NCI-H2107 (cell line): ENCODE measurements at places on chromosomes 11 and 22.

- DNase-seq, result no peak
These were observed 236.5 kb downstream of the DDX10 start for GRCh38 chr11:108901359-108901758.

GRCh38 chr11:109734566-109734965 lies 312.6 kb downstream of the C11orf87 start:
- no peak for DNase-seq

DNA sequence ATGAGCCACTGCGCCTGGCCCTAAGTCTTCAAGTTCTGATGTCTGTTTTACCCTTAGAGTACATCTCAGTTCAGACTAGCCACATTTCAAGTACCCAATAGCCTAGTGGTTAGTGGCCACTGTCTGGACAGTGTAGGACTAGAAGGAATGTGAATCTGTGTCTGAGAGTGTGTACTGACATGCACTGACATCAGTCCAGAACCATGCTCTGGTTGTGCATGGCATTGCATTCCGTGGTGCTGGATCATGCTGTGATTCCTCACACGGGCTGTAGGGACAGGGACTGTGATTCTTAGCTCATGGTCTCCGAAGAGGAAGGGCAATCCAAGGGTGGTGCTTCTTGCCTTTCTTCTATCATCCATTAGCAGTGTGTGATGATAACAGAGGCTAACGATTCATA lies 41.1 kb downstream of the AMOTL1 start:
- no peak for DNase-seq

GRCh38 chr11:47917599-47918369 lies 62.6 kb upstream of the PTPRJ start:
- peak; percentile 98 for DNase-seq

- no peak for DNase-seq
These were observed 91.7 kb downstream of the MYO18B start for GRCh38 chr22:25833676-25834075.

DNA sequence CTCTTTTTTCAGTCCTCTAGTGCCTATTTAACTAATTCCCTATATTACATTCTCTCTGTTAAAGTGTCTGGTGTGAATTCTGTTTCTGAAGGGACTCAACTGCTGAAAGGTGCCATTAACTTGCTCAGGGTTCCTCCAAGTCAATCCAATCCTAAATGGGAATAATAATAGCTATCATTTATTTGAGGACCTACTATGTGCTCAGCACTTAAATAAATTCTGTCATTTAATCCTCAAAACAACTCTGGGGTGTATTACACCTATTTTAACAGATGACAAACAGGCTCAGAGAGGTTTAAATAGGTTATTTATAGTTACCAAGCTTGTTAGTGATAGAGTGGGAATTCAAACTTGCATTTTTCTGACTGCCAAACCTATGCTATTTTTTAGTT lies 40.6 kb upstream of the POLD3 start:
- no peak for DNase-seq

DNA sequence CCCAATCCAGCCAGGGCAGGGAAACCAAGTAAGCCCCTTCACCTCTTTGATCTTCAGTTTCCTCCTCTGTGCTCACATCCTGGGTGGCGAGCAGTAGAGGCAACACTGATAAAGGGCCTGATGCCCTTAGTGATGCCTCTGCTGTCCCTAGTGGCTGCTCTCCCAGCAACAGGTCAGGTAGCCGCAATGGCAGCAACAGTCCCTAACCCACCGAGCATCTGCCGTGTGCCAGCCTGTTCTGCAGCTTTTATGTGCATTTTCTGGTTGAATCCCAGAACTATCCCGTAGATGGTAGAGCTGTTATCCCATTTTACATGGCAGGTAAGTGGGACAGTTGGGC lies 5.2 kb downstream of the SCYL1 start:
- DNase-seq, result no peak

- DNase-seq, result no peak
These were observed 45.6 kb upstream of the RRM1 start for GRCh38 chr11:4049006-4049405.

DNA sequence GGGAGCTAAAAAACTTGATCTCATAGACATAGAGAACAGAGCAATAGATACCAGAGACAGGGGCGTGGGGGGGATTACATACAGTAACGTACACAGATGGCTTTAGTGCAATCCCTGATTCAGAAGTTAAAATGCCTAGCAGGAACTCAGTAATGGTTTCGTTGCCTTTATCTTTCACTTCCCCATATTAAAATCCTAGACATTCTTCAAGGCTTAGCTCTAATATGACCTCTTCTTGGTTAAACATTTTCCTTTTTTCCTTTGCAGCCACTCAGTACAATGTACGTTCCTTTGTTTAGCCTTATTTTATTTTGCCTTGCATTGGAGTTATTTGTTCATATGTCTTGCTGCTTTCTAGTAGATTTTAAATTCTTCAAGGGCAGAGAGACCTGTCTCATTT lies 104.9 kb downstream of the C11orf87 start:
- DNase-seq, result no peak

DNA sequence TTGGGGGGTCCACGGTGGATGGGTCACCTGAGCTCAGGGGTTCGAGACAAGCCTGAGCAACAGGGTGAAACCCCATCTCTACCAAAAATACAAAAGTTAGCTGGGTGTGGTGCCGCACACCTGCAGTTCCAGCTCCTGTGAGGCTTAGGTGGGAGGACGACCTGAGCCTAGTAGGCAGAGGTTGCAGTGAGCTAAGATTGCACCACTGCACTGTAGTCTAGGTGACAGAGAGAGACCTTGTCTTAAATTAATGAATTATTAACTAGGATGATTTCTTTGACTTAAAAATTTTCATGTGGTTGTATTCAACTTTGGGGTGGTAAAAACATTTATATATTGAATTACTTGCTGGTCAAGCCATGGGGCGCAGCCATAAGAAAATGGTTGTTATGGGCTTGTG lies 33.9 kb downstream of the CCDC83 start:
- DNase-seq, result no peak

DNA sequence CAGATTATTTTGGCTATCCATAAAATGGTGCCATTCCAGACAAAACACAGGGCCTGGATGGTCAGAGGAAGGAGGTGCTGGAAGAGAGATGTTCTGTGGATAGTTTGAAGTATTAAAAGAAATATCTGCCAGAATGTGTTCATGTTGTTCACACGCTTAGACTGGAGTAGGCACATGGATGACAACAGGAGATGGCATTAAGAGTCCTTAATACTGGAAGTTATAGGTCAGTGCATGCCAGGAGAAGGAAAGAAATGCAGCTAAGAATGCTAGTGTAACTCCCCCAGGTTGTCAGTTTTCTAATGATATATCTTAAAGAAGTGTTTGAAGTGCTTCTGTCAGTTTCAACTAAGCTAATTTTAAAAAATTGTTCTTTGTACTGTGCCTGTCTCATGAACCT lies 20.2 kb downstream of the KREMEN1 start:
- no peak for DNase-seq

GRCh38 chr11:34300926-34301295 lies 56.9 kb downstream of the ABTB2 start:
- no peak for DNase-seq

GRCh38 chr11:77197626-77198320 lies 69.7 kb downstream of the MYO7A start:
- no peak for DNase-seq

DNA sequence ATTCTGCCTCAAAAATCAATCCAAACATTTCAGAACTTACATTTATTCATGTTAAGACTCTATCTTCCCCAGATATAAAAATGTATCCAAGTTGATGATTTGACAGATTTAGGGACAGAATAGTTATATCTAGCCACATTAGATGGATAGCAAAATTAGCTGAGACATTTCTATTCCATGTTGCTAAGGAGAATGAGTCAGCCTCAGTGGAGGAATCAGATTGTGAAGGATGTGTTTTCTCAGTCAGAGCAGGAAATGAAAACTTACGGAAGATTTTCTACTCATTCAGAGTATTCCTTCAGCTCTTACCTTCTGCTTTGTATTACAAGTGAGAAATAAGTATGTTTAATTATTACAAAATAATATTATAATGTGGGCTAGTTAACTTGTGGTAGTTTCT lies 556.3 kb upstream of the ANO3 start:
- no peak for DNase-seq

DNA sequence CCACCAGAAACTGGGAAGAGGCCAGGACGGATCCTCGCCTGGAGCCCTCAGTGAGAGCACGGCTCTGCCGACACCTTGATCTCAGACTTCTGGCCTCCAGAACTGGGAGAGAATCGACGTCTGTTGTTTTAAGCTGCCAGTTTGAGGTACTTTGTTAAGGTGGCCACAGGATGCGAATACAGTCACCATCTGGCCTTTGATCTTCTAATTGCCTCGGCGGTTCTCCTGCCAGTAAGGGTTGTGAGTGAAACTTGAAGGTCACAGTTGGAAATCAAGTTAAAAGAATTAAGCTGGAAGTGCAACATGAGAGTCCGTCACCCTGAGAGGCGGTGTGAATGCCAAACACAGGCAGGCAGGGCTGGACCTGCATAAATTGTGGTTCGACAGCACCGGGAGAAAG lies 27.9 kb downstream of the PARVB start:
- DNase-seq, result no peak

- DNase-seq, result no peak
These were observed 107.6 kb downstream of the GALNT18 start for GRCh38 chr11:11514246-11514645.

DNA sequence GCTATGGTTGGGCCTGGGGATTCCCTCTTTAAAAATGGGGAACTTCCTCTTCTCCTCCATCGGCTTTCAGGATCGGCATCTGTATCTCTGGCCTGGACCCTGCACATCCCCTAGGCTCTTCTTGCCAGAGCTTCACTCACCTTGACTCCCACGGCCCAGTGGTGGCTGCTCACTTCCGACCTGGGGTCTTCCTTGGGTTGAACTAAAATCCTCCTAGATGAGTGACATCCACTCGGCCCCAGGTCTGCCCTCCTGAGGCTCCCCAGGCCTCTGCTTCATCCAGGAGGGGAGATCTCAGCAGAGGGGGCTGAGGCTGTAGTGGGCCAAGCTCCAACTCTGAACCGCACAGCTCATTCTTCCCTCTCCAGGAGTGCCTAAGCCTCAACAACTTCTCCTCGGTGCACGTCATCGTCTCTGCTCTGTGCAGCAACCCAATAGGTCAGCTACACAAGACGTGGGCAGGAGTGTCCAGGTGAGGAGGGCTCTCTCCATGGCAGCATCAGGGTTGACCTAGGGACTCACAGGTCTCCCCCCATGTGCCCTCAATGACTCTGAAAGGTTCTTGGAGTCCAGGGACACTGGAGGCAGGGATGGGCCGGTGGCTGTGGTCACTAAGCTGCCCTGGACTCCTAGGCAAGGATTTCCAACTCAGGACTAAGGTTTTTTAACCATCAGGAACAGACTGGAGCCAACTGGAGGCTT lies 3.3 kb downstream of the RGL4 start:
- DNase-seq, result no peak

GRCh38 chr11:104058680-104059079 lies 22.2 kb downstream of the DDI1 start:
- DNase-seq, result no peak

- no peak for DNase-seq
These were observed 138.1 kb downstream of the SLC1A2 start for GRCh38 chr11:35281169-35281688.

DNA sequence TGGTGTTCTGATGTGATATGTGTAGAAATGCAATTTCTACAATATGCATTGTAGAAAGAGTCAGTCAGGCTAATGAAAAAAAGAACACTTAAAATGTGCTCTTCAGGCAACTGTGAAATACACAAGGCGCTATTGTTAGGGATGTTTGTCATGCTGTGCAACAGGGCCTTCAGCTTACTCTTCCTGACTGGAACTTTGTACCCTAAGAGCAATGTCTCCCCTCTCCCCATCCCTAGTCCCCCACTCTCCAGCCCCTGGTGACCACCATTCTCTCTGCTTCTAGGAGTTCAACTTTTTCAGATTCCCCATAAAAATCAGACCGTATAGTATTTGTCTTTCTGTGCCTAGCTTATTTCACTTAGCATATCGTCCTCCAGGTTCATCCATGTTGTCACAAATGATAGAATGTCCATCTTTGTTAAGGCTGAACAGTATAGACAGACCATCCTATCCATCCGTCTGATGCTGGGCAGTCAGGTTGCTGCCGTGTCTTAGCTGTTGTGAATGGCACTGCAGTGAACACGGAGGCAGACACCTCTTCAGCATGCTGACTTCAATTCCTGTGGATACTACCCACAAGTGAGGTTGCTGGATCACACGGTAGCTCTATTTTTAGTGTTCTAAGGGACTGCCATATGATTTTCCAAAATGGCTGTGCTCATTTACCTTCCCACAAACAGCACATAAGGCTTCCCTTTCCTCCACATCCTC lies 10.7 kb downstream of the NDUFV1 start:
- DNase-seq, result no peak

DNA sequence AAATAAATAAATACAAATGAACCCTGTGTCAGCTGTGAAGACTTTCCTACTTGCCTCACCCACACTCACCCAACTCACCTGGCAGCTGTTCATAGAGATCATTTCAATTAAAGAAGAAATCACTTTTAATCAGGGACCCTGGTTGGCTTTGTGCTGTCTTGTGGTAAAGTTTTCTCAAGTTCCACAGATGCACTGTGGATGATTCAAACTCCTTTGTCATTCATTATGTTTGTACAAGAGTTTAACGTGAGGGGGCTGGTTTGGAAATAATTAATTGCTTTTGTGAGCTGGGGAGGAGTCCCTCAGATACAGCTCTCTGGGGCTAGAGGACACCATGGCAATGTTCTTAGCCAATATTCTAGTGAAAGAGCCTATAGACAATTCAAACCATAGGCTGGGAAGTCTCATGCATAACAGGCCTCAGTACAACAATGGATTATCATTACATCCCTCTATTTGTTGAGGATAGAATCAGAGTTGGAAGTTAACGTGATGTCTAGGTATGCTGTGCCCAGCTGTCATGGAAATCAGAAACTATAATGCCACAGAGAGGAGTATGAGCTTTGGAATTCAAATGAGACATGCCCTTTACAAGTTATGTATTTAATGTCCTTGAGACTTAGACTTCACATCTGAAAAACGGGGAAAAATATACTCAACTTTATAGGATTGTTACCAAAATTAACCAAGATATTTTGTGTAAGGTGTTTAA lies 698.5 kb downstream of the KCNA4 start:
- no peak for DNase-seq

- no peak for DNase-seq
These were observed 30.8 kb downstream of the CCDC90B start for GRCh38 chr11:83255366-83255765.

GRCh38 chr11:128467610-128468041 lies 119.7 kb downstream of the ETS1 start:
- no peak for DNase-seq

DNA sequence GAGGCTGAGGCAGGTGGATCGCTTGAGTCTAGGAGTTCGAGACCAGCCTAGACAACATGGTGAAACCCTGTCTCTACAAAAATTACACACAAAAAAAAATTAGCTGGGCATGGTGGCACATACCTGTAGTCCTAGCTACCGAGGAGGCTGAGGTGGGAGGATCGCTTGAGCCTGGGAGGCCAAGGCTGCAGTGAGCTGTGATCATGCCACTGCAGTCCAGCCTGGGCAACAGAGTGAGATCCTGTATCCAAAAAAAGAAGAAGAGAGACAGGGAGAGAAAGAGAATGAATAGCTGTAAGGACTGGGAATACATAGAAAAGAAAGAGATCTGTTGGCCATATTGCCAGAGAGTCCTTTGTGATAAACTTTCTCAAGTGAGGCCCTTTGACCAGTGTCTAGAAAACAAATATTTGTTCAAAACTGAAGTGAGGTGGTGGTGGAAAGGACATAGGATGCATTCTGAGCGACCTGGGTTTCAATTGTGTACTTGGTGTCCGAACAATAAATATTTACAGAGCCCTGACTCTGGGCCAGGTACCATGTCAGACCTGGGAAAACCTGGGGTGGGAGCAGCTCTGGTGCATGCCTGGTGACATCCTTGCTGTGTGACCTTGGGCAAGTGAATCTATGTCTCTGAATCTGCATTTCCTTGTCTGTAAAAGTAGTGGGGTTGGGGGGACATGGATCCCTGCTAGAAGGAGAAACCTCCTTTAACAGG lies 89.6 kb upstream of the CRYBB3 start:
- no peak for DNase-seq
